SK-MEL-5 (cell line): ENCODE measurements at places on chromosomes 1 and 21.

DNA sequence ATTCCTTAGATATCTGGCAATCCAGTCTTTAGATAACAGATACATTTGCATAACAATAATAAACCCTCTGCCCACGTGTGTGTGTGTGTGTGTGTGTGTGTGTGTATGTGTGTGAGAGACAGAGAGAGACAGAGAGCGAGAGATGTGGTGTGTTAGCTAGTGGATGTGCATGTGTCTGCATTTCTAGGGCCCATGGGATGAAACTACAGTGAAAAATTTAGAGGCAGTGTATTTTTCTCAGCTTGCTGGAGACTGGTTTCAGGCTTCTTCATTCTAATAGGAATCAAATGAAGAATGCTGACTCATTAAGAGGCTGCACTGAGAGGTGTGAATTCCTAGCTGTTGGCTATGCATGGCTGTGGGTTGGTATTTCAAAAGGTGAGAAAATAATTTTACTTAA, 303.2 kb downstream of the LMX1A start:
- DNase-seq: no peak

GRCh38 chr1:34655206-34655874, 99.5 kb upstream of the GJB5 start:
- DNase-seq: no peak

GRCh38 chr1:245444945-245445344, 290.2 kb downstream of the KIF26B start:
- DNase-seq: no peak

DNA sequence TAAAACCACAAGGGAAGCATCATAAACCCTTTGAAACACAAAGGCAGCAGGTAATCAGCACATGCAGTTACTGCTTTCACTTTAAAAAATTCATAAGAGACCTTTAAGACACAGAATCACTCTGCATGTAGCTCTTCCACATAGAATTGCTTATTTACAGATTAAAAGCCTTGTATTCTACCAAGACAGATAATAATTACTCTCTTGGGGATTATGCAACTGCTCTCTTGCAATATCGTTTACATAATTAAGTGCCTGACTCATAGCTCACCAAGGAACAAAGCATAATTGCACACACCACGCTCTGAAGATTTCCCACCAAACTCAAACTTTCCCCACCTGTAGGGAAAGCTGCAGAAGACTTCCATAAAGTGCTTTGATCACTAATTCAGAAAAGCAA, 87.9 kb downstream of the VAV3 start:
- DNase-seq: no peak

DNA sequence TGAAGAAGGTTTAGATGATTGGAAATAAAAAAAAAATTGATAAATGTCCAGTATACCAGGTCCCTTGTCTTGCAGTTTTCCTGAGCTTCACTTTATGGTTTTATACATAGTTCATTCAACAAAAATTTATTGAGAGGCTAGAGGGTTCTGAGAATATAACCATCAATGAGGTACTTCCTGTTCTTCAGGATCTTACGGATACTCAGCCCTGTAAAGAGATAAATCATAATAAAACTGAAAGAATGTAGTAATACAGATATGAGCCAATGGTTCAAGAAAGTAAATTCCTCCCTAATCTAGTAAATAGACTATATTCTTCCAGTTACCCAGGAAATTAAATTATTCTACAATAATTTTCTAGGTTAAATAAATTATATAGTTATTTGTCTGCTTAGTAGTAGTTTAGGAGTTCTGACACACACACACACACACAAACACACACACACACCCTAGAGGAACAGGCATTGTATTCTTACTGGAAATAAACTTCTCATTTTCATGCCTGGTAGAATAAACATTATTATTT, 70.4 kb upstream of the HMCN1 start:
- no peak for DNase-seq

- DNase-seq: no peak
These were observed 674 bp downstream of the BCL10 start for GRCh38 chr1:85275701-85276214.

DNA sequence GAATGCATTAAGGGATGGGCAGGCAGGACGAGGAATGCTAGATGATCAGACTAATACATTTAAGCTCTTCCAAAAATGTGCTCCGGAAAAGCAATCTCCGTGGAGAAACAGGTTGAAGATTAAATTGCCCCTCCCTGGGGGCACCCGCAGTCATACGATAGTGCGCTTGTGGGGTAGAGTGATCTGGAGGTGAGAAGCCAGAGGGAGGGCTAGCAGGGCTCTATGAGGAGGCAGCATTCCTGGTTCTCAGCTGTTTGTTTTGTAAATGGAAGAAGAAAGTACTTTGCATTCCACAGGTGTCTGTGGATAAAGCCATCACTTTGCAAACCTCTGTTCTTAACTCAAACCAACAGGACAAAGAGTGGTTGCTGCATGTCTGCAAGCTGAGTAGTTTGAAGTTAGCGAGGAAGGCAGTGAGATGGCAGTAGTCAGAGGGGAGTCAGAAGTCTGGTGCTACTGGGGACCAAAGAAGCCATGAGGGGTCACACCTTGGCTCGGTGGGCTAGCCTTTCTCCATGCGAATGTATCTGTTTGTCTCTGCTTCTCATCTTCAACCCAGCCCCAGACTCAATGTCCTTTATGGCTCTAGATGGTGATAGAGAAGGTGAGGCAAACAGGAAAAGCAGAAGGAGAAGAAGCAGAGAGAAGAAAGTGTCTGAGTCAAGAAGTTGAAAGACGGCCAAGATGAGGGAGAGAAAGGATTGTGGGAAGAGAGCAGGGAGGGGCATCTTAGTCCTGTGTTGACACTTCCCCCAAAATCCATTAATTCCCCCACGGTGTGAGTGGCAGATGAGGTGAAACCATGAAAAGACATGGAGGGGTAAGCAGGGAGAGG, 65.2 kb upstream of the GJA8 start:
- DNase-seq: no peak

GRCh38 chr1:22729912-22730311, 19.3 kb downstream of the EPHB2 start:
- DNase-seq: no peak

- DNase-seq: peak; percentile 29
These were observed 508.6 kb upstream of the ADAMTS5 start for GRCh38 chr21:27475363-27475955.

GRCh38 chr1:244836584-244836983, 1.1 kb downstream of the COX20 start:
- no peak for DNase-seq

DNA sequence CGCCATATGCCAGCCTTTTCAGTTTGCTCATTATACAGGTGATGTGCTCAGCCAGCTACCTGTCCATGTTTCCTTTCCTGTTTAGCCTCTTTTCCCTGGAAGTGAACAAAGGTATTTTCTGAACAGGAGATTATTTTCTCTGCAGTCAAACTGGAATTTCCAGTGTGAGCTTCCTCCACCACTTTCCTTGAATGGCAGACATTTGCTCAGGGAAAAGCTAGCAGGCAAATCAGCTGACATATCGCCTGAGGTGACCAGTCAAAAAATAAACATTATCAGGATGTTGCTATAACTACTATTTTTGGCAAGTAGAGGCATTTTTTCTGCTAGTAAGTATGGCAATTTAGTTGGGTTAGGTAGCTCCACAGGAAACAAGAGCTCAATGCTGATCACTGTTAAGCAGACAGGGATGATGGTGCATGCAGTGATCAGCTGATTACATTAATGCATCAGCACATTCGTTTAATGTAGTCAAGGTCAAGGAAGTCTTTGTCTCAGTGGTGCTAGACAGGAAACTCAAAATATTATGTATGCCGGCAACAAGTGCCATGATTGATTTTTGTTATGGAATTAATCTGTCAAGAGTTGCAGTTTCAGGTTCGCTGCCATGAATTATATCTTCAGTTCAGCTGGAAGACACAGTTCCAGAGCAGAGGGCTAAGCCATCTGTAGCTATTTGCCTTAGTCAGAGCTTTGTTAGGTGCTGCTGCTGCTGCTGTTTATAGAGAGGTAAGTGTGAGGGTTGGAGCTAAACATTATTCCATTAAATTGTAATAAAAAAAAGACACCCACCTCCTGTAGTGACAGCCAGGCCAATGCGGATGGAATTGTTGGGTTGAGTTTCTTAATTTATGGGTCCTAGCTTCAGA, 179.7 kb upstream of the ST6GALNAC5 start:
- peak; percentile 98 for DNase-seq

GRCh38 chr1:95829556-95829955, 595.5 kb downstream of the RWDD3 start:
- no peak for DNase-seq

- peak; percentile 9 for DNase-seq
These were observed 85.3 kb downstream of the MAP3K21 start for GRCh38 chr1:233412812-233413211.

DNA sequence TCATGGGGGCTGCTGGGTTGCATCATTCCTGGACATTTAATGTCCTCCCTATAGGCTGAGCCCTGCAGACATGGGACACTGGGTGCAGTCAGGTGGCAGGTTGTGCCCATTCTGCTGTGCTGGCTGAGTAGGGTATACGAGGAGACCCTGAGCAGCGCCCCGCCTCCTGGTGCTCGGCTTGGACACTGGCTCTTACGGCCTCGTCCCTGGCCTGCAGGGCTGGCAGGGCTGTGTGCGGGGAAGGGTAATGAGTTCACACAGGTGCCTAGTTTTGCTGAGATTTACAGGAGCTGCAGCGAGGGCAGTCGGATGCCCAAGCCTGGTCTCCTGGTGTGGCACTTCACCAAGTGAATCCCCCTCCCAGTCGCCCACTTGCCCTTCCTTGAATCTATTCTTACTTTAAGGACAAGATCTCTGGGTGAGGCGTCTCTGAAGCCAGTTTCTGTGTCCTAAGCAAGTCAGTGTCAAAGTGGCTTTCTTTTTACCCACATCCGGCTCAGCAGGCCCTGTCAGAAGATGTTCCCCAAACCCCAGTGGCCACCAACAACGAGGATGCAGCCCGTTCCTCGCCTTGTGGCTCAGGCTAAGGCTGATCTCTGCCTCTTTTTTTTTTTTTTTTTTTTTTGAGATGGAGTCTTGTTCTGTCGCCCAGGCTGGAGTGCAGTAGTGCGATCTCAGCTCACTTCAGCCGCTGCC, 73.2 kb downstream of the MAN1C1 start:
- DNase-seq: no peak

- DNase-seq: no peak
These were observed 15.2 kb upstream of the KDM4A start for GRCh38 chr1:43634721-43635120.

GRCh38 chr1:111778541-111779051, 22.9 kb downstream of the DDX20 start:
- DNase-seq: no peak

DNA sequence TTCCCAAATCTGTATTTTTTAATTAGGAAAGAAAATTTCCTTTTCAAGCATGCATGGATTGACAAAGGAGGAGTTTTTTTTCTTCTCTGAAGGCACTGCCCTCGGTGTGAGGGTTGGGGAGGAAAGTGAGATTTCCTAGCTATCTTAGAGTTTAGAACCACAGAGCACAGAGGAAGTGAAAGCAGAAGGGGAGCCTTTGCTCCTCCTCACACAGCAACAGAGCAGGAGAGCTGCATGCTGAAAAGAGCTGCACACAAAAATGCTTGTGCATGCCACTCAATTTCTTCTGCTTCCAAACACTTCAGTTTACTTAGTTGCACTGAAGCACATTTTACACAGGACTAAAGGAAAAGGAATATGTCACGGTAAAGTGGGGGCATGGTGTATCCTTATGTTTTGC, 308.1 kb downstream of the GPATCH2 start:
- DNase-seq: no peak

DNA sequence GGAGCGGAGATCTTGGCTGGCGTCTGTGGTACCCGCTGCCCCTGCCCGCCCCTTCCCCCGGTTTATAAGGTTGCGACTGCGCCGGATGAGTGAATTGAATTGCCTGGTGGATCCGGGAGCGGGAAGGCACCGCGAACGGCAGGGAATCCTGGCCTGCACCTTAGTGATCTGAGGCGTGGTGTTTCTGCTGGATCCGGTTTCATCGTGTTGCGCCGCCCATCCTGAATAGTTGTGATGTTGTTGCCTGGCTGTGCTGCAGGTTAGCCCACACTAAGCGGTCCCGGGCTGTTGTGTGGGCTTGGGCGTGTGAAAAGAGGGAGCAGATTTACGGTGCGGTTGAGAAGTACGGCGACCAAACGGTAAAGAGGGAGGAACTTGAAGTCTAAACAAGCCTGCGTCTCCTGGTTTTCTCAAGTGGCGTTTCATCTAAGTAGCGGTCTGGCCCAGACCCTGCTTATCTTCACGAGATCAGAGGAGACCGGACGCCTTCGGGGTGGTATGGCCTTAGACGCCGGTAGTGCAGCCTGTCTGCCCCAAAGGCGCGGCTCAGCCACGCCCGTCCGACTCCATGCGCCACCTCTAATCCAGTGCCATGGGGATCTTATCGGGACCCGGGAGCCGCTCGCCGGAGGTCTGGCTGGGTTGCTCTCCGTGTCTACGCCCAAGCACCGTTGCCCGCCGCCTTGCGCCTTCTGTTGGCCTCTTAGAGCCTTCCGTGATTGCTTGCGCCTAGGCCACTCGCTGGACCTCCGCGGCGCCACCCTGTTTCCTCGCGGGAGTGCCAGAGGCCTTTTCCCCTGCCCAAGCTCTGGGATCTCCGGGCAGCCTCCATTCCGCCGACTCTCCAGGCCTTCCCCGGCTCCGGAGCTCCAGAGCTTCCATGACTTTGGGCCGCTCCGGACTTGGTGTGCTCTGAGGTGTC, 87.5 kb upstream of the RHOU start:
- peak; percentile 51 for DNase-seq

DNA sequence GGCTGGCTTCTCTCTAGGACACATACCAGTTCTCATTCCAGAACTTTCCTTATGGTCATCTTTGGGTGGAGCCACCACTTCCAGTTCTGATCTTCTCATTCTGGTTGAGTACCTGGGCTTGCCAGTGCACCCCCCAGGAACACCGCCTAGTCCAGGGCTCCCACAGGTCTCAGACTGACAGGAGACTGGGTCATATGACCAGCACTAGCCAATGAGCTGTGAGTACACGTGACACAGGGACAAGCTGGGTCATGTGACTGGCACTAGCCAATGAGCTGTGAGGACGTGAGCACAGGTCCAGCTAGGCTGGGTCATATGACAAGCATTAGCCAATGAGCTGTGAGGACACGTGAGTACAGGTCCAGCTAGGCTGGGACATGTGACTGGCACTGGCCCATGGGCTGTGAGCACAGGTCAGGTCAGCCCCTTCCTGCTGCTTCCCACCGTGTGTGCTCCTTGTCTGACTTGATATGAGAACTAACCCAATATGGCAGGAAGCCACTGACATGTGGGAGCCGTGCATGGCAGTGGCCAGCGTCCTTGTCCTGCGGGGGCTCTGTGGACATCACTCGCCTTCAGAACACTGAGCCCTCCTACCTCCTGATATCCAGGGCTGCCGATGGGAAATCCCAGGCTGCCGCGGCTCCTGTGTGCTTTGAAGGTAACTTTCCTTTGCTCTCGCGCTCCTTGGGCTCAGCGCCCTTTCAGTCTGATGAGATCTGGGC, 22.7 kb downstream of the KRTAP10-1 start:
- peak; percentile 81 for DNase-seq

DNA sequence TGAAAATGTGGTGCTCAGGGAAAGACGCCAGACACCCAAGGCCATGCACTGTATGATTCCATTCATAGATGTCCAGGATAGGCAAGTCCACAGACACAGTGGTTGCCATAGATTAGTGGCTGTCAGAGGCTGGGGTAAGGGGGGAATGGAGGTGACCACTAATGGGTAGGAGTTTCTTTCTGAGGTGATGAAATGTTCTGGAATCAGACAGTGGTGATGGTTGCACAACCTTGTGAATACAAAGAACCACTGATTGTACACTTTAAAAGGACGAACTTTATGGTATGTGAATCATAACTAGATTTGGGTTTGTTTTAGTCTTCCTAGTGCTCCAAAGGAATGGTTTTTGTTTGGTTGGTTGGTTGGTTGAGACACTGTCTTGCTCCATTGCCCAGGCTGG, 51.7 kb downstream of the PRAMEF20 start:
- DNase-seq: peak; percentile 8

GRCh38 chr1:55812281-55812680, 597.1 kb upstream of the USP24 start:
- no peak for DNase-seq
